GM12892 (cell line): ENCODE measurements at places on chromosomes 16 and 17.

GRCh38 chr16:17559394-17559793 is 88.6 kb upstream of the XYLT1 start:
- no peak for DNase-seq

DNA sequence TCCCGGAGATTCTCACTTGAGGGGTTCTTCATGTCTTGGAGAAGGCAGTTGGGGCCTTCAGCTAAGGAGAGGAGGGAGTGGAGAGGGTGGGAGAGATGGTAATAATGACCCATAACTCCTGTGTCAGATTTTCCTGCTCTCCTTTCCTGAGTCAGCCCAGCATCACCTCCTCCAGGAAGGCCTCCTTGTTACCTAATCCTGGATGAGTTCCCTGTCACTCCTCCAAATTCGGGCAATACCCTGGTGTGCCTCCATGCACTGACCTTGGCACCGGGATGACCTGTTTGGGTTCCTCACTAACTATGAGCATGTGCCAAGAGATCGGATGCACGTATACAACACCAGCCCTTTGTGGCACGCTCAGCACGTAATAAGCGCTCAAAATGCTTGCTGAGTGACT is 38.8 kb downstream of the SDK2 start:
- DNase-seq: no peak

GRCh38 chr17:65678546-65678945 is 117.1 kb upstream of the AXIN2 start:
- DNase-seq: no peak

DNA sequence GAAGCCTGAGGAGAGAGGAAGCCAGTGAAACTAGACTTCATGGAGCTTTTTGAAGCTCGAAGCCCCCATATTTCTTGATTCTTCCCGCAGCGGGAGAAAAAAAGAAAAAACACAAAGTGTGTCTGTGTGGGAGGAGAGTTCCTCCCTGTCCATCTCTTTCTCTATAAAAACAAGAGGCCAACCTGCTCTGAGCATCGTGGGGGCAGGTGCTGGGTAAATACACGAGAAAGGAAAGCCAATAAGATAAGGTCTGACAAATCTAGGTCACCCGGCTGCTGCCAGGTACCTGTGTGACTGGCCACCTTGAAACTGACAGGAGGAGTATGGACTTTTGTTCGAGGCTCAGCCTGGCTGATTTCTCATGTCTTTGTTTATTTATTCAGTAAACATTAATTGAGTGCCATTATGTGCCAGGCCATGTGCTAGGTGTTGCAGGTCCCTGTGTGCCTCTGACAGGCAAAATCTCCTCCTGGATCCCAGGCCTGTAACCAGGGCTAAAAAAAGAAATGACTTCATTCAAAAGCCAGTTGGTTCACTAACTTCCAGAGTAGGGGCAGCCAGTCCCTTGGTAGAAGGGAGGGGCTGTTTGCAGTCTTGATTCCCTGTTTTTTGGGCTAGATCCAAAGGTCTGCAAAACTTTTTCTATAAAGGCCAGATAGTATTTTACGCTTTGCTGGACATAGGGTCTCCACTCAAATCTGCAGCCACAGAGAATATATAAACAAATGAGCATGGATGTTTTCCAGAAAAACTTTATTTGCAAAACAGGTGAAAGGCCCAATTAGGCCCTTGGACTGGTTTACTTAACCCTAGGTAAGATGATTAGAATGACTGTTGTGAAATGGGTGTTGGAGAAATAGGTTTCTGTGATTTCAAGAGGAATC is 35.6 kb downstream of the YPEL2 start:
- no peak for DNase-seq

- no peak for DNase-seq
These were observed 21.2 kb downstream of the USP31 start for GRCh38 chr16:23128056-23128455.

GRCh38 chr16:75420987-75421819 is 12.1 kb downstream of the CFDP1 start:
- no peak for DNase-seq
